ENCODE measurements at places on chromosomes 7 and 10.

DNA sequence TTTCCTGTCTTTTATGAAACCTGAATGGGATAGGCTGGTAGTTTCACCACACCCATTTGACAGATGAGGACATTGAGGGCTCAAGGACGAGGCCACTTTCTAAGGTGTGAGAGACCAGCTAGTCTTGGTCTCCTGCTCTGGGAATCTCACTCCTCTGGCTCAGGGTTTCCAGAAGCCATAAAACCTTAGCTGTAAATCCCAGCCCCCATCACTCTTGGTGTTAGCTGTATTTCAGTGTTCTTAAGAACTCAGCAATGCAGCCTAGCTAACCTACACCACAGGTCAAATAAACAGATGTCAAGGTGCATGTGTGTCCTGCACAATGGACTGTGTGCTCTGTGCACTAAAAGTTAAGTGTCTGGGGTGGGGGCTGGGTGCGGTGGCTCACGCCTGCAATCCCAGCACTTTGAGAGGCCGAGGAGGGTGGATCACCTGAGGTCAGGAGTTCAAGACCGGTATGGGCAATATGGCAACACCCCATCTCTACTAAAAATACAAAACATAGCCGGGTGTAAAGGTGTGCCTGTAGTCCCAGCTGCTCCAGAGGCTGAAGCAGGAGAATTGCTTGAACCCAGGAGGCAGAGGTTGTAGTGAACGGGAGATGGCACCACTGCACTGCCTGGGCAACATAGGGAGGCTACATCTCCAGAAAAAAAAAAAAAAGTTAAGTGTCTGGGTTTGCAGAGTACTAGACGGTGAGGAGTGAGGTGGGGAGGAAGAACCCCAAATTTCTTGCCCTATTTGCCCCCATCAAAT, 567 bp upstream of the EPO start:
- DNase-seq: peak; percentile 68

DNA sequence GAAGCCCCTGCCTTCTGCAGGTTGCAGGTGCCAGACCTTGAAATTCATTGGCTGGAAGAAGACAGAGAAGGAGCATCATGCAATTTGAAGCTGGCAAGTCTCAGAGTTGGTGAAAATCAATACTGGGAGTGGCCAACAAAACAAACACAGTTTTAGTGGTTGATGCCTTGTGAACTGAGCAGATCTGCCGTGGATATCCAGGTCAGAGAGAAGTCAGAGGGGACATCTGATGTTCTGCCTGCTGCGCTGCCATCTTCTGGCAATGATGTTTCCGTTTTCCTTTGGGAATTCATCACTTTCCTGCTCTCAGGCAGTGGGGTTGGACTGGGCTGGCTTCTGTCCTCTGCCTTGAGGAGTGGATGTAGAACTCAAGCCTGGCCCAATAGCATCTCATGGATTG, 132.0 kb downstream of the RPS24 start:
- peak; percentile 16 for DNase-seq

DNA sequence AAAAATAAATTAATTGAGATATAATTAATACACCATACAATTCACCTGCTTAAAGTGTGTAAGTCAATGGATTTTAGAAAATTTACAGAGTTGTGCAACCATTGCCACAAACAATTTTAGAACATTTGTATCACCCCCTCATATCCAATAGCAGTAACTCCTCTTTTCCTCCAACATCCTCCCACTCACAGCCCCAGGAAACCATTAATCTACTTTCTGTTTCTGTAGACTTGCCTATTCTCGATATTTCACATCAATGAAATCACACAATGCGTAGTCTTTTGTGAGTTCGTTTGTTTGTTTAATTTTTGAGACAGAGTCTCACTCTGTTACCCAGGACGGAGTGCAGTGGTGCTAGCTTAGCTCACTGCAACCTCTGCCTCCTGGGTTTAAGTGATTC, 13.7 kb upstream of the HERC4 start:
- no peak for DNase-seq

DNA sequence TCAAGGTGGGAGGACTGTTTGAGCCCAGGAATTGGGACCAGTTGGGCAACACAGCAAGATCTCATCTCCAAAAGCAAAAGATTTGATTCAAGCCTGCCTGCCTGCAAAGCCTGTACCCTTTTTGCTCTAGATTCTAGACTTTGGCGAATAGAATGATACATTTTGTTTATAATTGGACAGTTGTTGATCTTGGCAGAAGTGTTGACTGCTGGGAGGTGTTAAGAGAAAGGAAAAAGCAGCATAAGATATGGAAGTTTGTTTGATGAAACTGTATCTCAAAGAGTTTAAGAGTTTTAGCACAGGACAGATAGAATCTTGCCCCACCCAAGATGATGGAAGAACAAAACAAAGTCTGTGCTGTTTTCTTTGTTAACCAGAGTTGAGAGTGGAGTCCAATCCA, 224.1 kb downstream of the AUTS2 start:
- DNase-seq: no peak

GRCh38 chr7:3960050-3960763, 659.2 kb downstream of the SDK1 start:
- DNase-seq: no peak

DNA sequence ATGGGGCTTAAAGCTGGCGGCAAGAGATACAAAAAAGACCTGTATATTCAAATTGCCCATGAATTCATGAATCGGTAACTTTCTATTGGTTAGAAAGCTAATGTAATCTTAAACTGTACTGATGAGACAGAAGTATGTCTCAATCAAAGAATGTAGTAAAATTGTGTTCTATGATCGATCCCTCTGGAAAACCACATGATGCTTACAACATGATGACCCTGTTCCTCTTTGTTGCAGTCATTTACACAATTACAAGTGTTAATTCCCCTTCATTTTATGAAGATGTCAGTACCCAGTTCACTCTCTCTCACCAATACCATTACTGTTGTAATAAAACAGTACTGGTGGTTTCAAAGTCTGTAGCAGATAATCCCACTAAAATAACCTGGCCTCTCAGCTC, 10.1 kb downstream of the KIF5B start:
- no peak for DNase-seq

GRCh38 chr7:50339990-50340500, 35.5 kb downstream of the IKZF1 start:
- DNase-seq: no peak

DNA sequence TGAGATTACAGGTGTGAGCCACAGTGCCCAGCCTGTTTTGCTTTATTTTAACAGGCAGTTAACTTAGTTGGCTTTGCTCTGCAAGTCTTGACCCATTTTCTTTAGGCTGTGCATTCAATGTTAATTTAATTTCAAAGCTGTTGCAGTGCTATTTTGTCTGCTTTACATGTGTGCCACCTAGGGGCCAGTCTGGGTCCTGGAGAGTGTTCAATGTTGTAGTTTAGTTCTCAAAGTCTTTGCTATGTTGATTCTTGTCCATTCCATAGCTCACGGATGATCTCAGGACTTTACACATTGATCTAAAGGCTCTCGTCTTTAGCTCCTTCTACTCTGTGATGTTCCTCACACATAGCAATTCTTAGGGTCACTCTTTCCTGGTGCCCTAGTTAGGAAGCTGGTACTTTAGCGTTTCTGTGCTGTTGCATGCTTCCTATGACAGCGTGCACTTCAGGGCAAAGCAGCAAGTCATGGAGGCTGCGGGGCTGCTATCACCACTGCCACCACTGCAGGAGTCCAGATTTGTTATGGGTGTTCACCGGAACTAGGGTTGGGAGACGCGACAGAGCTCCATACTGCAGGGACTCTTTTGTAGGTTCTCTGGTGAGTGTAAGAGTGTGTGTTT, 16.4 kb upstream of the ABCA13 start:
- peak; percentile 58 for DNase-seq

GRCh38 chr7:155380976-155381851, 76.7 kb upstream of the EN2 start:
- no peak for DNase-seq

DNA sequence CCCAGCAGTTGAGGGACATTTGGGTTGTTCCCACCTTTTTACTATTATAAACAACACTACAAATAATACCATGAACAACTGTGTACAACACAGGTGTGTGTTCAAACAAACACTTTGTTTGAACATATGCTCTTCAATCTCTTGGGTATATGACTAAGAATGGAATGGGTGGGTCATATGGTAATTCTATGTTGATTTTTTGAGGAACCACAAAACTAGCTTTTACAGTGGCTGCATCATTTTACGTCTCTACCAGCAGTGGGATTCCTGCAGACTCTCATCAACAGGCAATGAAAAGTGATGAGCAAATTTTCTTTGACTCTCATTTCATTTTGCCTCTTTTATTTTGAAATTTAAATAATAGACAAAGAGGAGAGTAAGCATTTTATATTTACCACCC, 116.9 kb upstream of the KLF14 start:
- no peak for DNase-seq

GRCh38 chr7:108486291-108486966, 30.2 kb upstream of the NRCAM start:
- peak; percentile 25 for DNase-seq

DNA sequence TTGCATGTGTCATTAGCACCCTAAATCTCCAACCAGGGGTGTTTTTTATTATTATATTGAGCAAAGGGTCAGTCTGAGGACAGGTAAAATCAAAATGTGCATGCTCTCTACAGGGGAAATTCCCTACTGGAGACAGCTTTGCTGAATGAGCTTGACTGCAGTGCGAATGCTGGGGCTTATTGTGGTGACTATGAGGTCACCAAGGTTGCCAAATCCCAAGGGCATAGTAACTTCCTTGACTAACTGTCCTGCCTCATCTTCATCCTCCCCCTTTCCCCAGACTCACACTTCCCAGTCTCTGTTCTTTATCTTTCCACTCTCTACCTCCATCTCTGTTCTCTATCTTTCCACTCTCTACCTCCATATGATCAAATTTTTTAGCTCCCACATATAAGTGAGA, 22.9 kb upstream of the AOC1 start:
- DNase-seq: peak; percentile 51

DNA sequence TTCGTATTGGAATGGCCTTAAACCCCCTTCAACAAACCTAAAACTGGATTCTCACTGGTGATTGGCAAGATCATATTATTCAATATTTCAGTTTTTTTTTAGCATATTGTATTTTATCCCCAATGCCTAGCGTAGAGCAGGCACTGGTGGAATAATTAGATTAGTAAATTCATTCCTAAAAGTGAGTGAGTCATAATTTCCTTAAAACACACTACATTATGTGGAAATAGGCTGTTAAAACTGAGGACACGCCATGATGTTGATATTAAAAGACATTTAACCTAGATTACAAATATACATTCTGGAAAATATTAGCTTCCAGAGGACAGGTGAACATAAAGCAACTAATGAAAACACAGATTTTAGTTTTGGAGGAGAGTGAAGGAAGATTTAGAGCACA, 463.9 kb downstream of the PARD3 start:
- no peak for DNase-seq

- DNase-seq: no peak
Measured at GRCh38 chr7:137360087-137360679, 16.6 kb upstream of the PTN start.

DNA sequence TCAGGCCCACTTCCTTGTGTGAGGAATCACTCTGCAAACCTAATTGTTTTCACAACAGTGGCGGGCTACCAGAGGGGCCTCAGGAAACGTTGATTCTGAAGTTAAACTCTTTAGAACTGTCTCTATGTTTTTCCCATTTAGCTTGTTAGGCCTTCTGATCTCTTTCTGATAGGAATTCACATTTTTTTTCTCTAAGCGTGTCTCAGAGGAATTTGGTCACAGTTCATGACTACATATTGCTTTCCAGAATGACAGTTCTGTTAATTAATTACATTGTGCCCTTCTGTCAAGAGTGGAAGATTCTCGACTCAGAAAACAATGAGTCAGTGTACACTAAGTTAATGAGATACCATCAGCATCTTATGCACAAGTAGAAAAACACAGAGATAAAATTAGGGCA, 469.2 kb upstream of the C7orf33 start:
- no peak for DNase-seq

DNA sequence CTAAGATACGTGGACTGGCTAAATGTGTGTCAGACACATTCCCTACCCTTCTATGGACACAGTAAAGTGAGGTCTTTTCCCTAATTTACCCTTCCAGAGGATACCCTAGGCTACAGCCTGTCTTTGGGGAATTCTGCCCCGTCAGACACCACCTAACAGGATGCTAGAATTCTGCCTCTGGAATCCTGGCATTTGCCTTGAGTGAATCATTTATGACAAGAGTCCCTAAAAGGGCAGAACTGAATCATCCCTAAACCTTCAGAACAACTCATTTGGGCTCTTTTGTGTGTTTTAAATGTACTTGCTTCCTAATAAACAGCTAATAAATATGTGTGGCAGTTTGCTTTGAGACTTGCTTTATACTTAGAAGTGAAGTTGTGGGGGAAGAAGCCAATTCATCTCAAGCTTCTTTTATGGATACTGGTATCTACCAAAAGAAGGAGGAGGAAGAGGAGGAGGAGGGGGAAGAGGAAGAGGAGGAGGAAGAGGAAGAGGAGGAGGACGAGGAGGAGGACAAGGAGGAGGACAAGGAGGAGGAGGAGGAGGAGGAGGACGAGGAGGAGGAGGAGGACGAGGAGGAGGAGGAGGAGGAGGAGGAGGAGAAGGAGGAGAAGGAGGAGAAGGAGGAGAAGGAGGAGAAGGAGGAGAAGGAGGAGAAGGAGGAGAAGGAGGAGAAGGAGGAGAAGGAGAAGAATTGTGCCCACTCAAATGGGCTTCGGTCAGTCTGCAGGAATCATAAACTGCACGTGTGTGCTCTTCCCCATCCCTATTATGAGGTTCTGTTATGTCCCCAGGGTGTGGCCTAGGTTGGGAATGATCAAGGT, 27.1 kb downstream of the PARP12 start:
- peak; percentile 50 for DNase-seq

DNA sequence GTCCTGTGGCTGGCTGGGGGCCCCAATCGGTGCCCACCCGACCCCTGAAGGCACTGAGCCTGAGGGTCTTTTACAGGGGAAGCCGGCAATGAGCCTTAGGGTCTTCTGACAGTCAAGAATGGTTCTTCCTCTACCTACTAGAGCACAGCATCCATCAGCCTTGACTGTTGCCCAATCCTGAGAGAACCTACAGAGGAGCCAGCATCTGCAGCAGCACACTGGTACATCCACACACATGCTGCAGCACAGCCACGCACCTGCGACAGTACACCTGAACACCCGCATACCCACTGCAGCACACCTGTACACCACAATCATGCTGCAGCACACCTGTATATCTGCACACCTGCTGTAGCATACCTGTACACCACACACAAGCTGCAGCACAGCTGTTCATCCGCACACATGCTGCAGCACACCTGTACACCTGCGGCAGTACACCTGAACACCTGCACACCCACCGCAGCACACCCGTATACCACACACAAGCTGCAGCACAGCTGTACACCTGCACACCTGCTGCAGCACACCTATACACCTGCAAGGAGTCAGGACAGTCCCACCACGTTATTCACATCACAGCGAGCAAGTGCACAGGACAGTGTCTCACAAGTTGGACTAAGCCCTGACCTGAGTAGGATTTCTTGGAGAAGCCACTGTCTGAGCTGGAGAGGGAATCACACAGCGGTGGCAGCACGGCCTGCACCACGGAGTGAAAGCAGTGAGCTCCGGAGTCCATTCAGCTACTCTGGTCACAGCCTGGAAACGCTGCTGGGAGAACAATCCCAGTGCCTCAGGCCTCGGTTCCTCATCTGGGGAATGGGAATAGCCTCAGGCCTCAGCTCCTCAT, 56.4 kb downstream of the VIPR2 start:
- no peak for DNase-seq

- DNase-seq: no peak
Measured at GRCh38 chr7:42269161-42269560, 32.2 kb upstream of the GLI3 start.

- no peak for DNase-seq
Measured at GRCh38 chr7:76179686-76180085, 22.0 kb upstream of the SRRM3 start.

GRCh38 chr7:116571037-116571436, 46.2 kb downstream of the CAV1 start:
- DNase-seq: peak; percentile 84

Data from myocyte (in vitro differentiated cells).